Activated T-cell treated with anti-CD3 and anti-CD28 coated beads for 4 hours (primary cell): ENCODE measurements at places on chromosomes 6 and 20.

DNA sequence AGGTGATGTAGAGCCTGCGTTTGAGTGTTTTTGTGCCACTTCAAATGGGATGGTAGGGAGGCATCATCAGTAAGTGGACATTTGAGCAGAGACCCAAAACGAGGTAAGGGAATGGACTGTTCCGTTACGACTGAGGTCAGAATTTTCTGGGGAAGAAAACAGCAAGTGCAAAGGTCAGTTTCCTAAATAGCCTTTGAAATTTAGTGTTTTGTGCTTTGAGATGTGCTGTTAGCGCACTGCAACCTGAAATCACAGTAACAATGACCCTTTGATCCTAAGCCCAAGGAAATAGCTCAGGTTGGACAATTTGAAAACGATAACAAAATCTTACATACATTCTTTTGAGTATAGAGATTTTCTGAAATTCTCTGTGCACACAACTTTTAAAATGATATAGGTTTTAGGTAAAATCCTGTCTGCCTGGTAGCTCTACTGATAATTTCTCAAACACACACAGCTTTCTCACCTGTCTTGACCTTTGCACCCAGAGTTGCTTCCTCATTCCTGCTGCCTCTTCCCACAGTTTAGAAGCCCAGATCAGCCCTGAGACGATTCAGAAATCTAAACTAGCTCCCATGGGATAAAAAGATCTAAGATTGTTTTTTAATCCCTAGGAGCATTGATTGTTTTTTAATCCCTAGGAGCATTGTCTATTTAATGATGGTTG lies 22.1 kb downstream of the DCBLD1 start:
- no peak for DNase-seq

DNA sequence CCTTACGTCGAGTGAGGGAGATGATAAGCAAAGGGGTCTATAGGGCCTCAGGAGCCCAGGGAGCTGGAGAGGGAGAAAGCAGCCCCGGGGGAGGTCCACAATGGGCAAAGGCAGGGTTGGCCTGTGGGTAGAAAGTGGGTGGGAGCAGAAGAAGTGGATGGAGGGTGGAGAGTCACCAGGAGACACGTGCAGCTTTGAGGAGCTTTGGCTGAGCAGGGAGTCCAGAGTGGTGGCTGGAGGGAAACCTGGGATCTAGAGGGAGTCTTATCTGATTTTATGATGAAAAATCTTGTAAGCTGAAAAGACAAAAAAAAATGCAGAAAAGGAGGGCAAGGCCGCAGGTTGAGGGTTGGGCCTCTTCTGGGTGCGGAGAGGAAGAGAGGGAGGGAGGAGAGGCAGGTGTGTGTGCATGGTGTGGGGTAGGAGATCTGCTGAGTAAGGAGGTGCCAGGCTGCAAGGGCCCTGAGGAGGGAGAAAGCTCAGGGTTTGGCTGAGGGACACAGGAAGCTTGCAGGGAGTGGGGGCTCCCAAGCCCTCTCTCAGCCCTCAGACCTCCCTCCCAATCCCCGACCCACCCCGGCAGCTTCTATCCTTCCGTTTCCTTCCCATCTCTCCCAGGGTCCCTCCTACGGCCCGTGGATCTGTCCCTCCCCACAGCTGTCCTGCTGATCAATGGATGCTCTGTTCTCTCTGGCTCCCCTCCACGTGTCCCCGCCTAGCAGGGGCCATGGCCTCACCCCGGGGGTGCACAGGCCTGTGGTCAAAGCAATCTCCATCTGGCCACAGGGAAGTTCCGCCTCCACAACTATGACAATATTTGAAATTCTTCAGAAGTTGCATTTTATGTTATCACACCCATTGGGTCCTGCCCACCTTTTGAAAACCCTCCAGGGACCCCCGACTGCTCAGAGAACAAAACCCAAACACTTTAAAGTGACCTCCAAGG lies 17.1 kb upstream of the BPI start:
- no peak for DNase-seq

DNA sequence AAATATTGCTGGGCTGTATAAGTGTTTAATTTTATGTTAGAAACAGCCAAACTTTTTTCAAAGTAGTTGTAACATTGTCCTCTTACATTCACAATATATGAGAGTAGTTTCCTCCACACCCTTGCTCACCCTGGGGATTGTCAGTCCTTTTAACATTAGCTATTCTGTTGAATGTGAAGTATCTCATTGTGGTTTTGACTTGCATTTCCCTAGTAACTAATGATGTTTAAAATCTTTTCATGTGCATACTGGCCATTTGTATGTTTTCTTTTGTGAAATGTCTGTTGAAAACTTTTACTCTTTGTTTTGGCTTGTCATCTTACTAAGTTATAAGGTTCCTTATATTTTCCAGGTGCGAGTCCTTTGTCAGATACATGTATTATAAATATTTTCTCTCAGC lies 32.9 kb downstream of the TRIM38 start:
- no peak for DNase-seq

- DNase-seq: no peak
These were observed 347.5 kb downstream of the SAMD5 start for GRCh38 chr6:147855803-147856482.

- no peak for DNase-seq
These were observed 1309.0 kb downstream of the EPHA7 start for GRCh38 chr6:92110403-92110802.

GRCh38 chr6:89793586-89793985 lies 26.0 kb downstream of the MDN1 start:
- DNase-seq: no peak

- DNase-seq: no peak
These were observed 89.2 kb downstream of the CD164 start for GRCh38 chr6:109292983-109293586.
